Neural progenitor cell (in vitro differentiated cells): ENCODE measurements at places on chromosomes 4 and X. TPM values are rescaled to one million over a fixed set of nuclear protein-coding genes. Genes with fewer than 3 reads are reported as not detected.
A peak's percentile ranks its signal among the peaks of the same experiment; 100 is the strongest.

GAGE12H gene
- total RNA-seq, result not detected in 2 replicates

- DNase-seq, result no peak
Measured at GRCh38 chrX:21708116-21708515, 49.8 kb downstream of the SMPX start.

GRCh38 chr4:181821039-181822004, 421.9 kb upstream of the TENM3 start:
- DNase-seq, result peak; percentile 28

RASGEF1B gene
- 7.5 and 9.4 TPM in 2 replicates for total RNA-seq

DNA sequence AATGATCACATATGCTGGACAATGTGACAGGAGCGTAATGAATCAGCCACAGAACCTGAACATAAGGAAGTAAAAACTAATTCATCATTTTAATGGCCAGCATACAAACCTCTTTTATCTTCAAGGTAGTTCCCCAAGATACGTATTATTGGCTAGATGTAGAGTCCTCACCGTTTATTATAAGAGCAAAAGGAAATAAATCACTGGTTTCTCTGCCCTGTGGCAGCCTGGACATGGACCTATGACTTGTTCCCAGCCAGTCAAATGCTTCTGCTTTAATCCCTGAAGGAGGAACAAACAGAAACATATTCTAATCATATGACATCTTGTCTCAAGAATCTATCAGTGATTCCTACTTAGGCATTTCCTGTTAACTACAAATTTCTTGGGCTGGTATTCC, 86.8 kb upstream of the FAM241A start:
- DNase-seq, result no peak
